ENCODE measurements at places on chromosomes 13 and 19. TPM values are rescaled to one million over a fixed set of nuclear protein-coding genes. Genes with fewer than 3 reads are reported as not detected.

The TMEM150B gene
- total RNA-seq, result not detected

The ERICH6B gene
- total RNA-seq, result not detected

The PRR22 gene
- 0.11 TPM for total RNA-seq

The FCER2 gene
- not detected for total RNA-seq

The ACP7 gene
- not detected for total RNA-seq

The APC2 gene
- total RNA-seq, result 0.11 TPM

The ZNF225 gene
- 7.1 TPM for total RNA-seq

The SLC8A2 gene
- total RNA-seq, result not detected

The C5AR1 gene
- under 0.01 TPM for total RNA-seq

The ZNF865 gene
- total RNA-seq, result 1.2 TPM

The FXYD1 gene
- 0.32 TPM for total RNA-seq

The IFNL1 gene
- not detected for total RNA-seq

The UBE2L5 gene
- 0.78 TPM for total RNA-seq

The KRTDAP gene
- total RNA-seq, result not detected

The TSKS gene
- total RNA-seq, result 0.13 TPM

The PDCD5 gene
- total RNA-seq, result 99.8 TPM

The RAB20 gene
- total RNA-seq, result 4.3 TPM

The MCEMP1 gene
- total RNA-seq, result not detected

The RAB8A gene
- total RNA-seq, result 92.8 TPM

The PRSS57 gene
- not detected for total RNA-seq

The ZNF180 gene
- 7.6 TPM for total RNA-seq

The BRCA2 gene
- 9.2 TPM for total RNA-seq

The IGSF23 gene
- total RNA-seq, result 0.26 TPM

The POLR1D gene
- 87.0 TPM for total RNA-seq

The MOB3A gene
- 22.9 TPM for total RNA-seq

The ATP4B gene
- not detected for total RNA-seq

The DHDH gene
- total RNA-seq, result 0.13 TPM

The C19orf33 gene
- 1.6 TPM for total RNA-seq

The MEIOSIN gene
- not detected for total RNA-seq

The B3GNT8 gene
- 1.6 TPM for total RNA-seq

The CATSPERD gene
- total RNA-seq, result not detected

The TYROBP gene
- not detected for total RNA-seq

The ZNF583 gene
- 13.5 TPM for total RNA-seq

The DMAC2 gene
- total RNA-seq, result 29.4 TPM

The KLK6 gene
- not detected for total RNA-seq

The TNPO2 gene
- 44.4 TPM for total RNA-seq

The ZNF491 gene
- total RNA-seq, result 7.5 TPM

The RFPL4AL1 gene
- total RNA-seq, result not detected

The POU2F2 gene
- total RNA-seq, result 0.39 TPM

The STAP2 gene
- 3.9 TPM for total RNA-seq

The TTC9B gene
- total RNA-seq, result not detected

The NXNL1 gene
- total RNA-seq, result not detected

The PRODH2 gene
- not detected for total RNA-seq

The FXYD5 gene
- total RNA-seq, result 64.4 TPM

The ZNF439 gene
- 17.4 TPM for total RNA-seq

The DKKL1 gene
- not detected for total RNA-seq

The KLK8 gene
- total RNA-seq, result not detected

The ELSPBP1 gene
- not detected for total RNA-seq

The KCTD12 gene
- 23.1 TPM for total RNA-seq

The KL gene
- total RNA-seq, result 0.13 TPM

The ATP8A2 gene
- total RNA-seq, result 0.13 TPM

The AP1M2 gene
- not detected for total RNA-seq

The ZNF626 gene
- total RNA-seq, result 27.7 TPM

The ACER1 gene
- not detected for total RNA-seq

The COL4A1 gene
- 88.6 TPM for total RNA-seq

The METTL21C gene
- total RNA-seq, result 0.11 TPM

The TTYH1 gene
- total RNA-seq, result not detected

The GRK1 gene
- total RNA-seq, result not detected

The NLRP11 gene
- not detected for total RNA-seq

Data from articular chondrocyte of knee joint (primary cell).